Skin of body (tissue), 3 donors: ENCODE measurements at places on chromosomes 12 and 14.

DNA sequence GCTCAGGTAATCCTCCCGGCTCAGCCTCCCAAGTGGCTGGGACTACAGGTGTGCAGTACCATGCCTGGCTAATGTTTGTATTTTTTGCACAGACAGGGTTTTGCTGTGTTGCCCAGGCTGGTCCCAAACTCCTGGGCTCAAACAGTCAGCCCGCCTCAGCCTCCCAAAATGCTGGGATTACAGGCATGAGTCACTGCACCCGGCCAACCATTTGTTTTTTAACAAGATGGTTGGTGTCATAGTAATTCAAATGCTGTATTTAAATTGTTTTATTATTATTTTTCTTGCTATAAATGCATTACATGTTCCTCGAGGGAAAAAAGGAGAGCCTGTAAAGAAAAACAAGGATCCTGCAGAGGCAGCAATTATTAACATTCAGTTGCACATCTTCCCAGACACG, 83.9 kb downstream of the EP400 start:
- no peak for DNase-seq

DNA sequence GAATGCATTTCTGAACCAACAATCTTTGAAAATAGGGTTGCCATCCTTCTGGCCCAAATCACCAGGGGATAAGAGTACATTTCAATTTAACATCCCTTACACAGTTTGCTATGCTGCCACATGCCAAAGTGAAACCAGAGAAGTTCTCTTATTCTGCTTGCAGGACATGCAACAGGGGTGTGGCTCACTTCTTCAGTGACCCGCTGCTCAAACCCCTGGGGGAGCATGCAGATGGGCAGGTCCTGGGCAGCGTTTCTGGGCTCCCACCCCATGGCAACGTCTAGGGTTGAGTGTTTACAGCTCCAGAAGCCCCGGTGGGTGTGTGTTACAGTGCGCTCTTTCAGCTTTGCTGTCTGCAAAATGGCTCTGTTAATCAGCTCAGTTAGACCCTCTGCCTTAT, 1306.3 kb upstream of the TMEM132C start:
- DNase-seq: no peak

DNA sequence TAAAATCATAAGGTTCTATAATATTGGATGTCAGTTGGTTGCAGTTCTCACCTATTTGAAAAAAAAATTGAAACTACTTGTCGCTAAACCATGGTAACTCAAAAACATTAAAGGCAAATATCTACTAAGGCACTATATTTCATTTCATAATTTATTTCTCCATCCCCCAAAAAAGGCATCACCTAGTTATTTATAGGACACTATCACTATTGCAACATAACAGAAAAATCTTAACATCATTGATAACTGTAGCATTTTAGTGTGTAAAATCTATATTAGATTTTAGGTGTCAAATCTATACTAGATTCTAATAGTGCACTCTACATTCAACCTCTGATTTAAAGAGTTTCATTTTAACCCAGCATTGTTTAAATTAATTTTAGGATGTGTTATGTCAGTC, 1.7 kb downstream of the SPTSSA start:
- no peak for DNase-seq

- DNase-seq: no peak
These were observed 138.1 kb upstream of the MED13L start for GRCh38 chr12:116415408-116416108.

DNA sequence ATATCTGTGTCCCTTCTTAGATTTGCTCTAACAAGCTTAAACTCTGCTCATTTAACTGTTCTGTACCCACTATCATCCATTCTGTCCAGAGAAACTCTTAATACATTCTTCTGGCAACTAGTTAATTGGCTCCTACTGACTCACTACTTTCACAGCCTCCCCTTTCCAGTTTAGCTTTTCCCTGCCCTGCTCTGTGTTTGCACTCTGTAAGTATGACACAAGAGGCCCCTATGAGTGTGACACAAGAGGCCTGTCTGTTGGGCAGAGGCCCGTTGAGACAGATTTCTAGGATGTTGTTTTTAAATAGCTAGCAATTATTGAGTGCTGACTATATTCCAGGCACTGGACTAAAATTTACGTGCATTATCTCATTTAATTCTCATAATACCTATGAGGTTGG, 246.0 kb upstream of the DAAM1 start:
- DNase-seq: no peak
